ENCODE measurements at places on chromosomes 12 and 14.

GRCh38 chr12:49279706-49280159 is 14.9 kb downstream of the TUBA1C start:
- no peak for DNase-seq

GRCh38 chr12:124796303-124796960 is 67.2 kb downstream of the SCARB1 start:
- no peak for DNase-seq

DNA sequence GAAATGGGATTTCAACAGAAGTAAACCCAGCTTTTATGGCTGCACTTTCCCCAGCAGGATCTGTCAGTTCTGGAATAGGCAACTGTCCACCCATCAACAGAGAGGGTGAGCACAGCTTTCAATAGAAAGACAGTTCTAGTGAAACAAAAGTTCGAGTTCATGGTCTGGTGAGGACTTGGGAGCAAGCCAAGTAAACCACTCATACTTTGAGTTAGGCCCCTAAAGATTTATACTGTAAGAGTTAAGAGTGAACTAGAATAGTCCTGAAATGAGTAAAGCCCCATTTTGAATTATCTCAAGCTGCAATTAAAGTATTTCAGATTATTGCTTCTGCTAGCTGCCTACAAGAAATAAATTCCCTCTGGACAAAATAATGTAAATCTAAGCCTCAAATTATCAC is 82.6 kb downstream of the METTL25 start:
- no peak for DNase-seq

GRCh38 chr14:29262979-29263378 is 496.4 kb downstream of the FOXG1 start:
- DNase-seq: no peak

- no peak for DNase-seq
Measured at GRCh38 chr12:685388-685787, 22.1 kb upstream of the NINJ2 start.

- no peak for DNase-seq
Measured at GRCh38 chr14:100813291-100813690, 12.6 kb upstream of the MEG3 start.

DNA sequence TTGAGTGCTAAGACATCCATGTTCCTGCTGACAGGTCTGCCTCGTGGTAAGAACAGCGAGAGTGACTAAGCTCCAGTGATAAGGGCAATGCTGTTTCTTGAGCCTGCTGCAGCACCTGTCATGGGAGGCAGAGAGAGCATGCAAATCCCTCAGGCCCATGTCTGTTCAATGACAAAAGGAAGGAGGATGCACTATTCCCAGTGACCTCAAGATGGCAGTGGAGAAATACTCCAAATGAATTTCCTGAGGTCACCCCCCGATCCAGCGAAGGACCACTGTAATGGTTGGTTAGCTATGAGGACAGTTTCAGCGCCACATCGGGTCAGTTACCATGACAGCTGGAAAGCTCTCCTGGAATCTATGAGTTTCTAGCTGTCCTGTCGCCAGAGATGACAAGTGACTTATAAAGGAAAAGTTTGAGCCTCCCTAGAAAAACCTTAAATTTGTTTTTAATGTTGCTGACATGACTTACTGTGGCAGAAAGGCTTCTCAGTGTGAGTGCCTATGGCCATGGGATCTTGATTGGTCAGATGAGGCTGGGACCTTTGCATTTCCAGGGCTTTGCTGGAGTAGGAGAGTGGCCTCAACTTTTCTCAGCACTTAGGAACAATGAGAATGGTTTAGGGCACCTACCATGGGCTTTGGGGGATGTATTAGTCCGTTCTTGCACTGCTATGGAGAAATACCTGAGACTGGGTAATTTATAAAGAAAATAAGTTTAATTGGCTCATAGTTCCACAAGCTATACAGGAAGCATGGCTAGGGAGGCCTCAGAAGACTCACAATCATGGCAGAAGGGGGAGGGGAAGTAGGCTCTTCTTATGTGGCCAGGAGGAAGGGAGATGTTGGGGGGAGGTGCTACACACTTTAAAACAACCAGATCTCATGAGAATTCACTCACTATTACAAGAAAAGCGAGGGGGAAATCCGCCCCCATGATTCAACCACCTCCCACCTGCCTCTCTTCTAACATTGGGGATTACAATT is 88.0 kb upstream of the TMEM260 start:
- no peak for DNase-seq

DNA sequence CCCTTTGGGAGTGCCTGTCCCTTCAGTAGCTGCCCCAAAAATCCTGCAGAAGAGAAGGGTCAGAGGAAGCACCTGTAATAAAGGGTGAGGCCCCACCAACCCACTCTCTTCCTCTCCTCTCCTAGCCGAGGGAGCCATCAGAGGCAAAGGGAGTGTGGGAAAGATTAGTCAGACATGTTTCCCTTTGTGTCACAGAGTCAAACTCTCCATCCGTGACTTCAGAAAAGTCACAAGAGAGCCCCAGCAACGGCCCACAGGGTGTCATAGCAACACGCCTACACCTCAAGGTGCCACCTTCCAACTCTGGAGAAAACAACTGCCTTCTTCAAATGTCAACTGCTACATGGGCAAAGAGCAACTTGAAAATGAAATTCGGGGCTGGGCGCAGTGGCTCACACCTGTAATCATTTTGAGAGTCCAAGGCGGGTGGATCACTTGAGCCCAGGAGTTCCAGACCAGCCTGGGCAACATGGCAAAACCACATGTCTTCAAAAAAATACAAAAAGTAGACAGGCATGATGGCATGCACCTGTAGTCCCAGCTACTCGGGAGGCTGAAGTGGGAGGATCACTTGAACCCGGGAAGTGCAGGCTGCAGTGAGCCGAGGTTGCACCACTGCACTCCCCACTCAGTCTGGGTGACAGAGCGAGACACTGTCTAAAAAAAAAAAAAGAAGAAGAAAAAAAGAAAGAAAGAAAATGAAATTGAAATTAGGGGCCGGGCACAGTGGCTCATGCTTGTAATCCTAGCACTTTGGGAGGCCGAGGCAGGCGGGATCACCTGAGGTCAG is 17.7 kb upstream of the CD27 start:
- DNase-seq: no peak

GRCh38 chr12:124096869-124097434 is 123.9 kb downstream of the ZNF664 start:
- no peak for DNase-seq

DNA sequence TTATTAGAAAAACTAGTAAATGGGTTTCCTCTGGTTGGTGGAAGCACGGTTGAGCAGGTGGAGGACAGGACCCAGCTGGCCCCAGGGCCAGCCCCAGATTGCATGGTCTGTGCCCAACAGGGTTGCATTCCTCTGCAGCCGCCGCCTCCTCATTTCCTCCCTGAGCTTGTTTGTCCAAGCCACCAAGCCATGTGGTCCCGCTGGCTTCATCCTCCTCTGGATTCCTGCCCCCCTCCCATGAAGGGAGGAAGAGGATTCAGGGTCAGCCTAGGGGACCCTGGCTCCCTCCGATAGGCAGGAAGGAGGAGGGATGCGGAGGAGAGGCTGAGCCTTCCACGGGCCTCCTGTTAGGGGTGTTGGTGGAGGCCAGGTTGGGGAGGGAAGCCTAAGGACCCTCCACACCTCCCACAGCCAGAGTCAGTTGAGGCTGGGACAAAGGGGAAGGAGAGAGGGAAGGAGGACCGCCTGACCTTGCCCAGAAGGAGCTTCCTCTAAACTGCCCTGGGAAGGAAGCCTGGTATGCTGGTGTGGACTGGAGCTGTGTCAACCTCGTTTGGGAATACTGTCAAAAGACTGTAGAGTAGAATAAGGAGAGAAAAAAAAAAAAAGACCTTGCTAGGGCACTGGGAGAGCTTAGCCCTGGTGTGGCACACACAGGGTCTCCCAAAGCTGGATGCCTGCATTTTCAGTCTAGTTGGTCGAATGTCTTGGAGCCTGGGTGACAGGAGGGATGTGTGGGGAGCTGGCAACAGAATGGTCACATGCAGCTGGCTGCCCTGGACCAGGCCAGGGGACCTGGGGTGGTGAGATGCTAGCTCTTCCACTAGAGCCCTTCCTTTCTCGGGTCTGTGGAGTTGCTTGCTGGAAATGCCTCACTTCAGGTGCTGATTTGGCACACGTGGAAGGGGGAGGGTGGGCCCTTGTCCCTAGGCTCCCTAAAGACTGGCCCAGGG is 42.4 kb downstream of the PLEKHG3 start:
- DNase-seq: no peak

GRCh38 chr14:85579942-85580341 is 50.0 kb downstream of the FLRT2 start:
- DNase-seq: no peak

DNA sequence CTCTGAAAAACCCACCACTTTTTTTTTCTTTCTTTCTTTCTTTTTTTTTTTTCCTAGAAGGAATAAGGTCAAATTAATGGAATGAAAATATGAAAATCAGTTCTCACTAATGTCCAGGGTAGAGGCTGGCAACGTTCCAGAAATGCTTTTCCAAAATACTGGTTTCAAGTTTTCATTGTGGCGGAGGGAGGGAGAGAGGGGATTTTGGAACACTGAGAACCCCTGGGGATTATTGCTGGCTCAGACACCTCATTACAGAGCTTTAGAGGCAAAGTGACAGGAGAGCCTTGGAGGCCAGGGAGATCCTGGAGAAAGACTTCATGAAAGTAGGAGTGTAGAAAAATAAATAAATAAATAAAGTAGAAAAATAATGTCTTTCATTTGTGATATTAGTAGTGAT is 45.4 kb downstream of the ALX1 start:
- DNase-seq: no peak

DNA sequence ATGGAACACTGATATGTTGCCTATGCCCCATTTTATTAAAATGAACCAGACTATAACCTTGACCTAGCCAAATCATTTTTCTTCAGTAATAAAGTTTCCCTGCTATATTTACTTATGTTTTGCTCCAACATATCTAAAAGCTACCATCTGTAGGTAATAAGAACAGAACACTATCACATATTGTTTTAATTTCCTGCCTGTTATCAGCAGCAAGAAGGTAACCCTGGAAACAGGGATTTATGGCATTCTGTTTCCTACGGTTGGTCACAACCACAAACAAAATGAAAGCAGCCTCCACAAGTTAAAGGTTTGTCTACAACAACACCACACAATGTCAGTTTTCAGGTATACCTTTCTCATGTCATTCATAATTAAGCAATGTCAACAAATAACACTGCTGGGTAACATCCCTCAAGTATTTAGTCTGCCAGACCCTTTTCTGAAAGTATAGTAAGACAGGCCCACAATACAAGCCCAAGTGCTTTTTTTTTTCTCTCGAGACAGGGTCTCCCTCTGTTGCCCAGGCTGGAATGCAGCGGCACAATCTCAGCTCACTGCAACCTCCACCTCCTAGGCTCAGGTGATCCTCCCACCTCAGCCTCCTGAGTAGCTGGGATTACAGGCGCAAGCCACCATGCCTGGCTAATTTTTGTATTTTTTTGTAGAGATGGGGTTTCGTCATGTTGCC is 25.5 kb downstream of the GCH1 start:
- DNase-seq: no peak

- DNase-seq: no peak
Measured at GRCh38 chr12:63843254-63843720, 1.2 kb upstream of the SRGAP1 start.

DNA sequence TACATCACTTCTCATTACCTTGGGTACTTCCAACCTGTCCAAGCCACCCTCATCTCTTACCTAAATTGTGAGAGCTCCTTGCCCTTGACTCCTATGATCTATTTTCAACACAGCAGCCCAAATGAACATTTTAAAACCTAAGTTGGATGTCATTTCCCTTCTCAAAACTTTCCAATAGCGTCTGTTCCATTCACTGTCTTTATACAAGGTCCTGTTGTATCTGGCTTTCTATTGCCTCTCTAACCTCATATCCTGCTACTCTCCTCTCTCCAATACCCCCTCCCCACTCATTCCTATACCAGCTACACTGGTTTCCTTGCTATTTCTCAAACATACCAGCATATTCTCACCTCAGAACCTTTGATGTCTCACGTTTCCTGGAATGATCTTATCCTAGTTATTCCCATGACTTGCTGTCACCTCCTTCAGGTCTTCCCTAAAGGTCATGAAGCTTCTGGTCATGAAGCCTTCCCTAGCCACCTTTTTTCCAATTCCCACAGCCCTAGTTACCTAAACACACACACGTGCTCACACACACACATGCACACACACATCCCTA is 4.1 kb upstream of the KANSL2 start:
- no peak for DNase-seq

DNA sequence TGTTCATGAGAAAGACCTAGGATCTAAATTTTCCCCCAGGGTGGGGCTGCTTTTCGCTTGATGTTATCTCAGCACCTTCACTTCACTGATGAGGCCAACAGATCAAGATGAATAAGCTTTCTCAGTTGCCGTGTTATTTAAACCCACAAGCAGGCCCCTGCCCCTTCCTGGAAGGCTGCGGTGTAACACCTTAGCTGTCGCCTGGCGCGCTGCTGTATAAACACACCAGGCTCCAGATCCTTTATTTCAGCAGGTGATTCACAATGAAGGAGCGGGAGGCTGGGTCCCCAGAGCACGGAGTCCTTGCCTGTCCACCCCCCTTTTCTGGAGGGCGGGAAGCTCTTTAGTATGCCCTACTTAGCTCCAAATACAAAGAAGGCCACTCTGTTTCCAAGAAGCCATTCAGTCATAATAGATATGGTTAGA is 515.4 kb downstream of the FUT8 start:
- no peak for DNase-seq

GRCh38 chr14:72600551-72601330 is 293.2 kb downstream of the DPF3 start:
- DNase-seq: no peak

DNA sequence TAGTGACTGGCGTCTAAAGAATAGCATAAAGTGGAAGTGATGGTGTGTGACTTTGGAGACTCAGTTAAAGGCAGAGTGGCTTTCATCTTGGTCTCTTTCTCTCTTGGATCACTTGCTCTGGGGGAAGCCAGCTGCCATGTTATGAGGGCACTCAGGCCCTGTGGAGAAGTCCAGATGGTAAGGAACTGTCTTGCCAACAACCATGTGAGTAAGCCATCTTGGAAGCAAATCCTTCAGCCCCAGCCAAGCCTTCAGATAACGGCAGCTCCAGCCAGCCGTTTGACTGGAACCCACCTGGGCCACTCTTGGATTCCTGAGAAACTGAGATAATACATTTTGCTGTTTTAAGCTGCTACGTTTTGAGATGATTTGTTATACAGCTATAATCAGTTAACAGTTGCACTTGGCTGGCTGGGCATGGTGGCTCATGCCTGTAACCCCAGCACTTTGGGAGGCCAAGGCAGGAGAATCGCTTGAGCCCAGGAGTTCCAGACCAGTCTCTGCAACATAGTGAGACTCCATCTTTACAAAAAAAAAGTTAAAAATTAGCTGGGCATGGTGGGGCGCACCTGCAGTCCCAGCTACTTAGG is 7.7 kb upstream of the LRRC23 start:
- no peak for DNase-seq

DNA sequence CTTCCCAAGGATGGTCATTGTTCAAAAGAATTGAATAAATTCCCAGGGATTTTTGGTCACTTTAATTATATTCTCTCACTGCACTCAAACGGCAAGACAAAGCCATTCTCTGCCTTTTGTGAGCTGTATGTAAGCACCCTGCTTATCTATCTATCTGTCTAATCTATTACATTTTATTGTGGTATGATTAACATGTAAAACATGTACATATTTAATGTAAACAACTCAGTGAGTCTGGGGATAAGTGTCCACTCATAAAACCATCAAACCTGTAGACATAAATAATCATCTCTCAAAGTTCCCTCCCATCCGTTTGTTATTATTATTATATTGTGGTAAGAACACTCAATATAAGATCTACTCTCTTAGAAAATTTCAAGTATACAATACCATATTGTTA is 167.1 kb downstream of the CAND1 start:
- no peak for DNase-seq
